ENCODE measurements at places on chromosomes 5 and 9.

GRCh38 chr5:153276151-153276550 is 214.3 kb upstream of the GRIA1 start:
- peak; percentile 0 for DNase-seq

- peak; percentile 74 for DNase-seq
These were observed 12.1 kb downstream of the OR2V2 start for GRCh38 chr5:181159286-181160151.

GRCh38 chr9:10127867-10128266 is 484.9 kb downstream of the PTPRD start:
- DNase-seq = no peak

- no peak for DNase-seq
These were observed 16.3 kb downstream of the GPR151 start for GRCh38 chr5:146499680-146500079.

DNA sequence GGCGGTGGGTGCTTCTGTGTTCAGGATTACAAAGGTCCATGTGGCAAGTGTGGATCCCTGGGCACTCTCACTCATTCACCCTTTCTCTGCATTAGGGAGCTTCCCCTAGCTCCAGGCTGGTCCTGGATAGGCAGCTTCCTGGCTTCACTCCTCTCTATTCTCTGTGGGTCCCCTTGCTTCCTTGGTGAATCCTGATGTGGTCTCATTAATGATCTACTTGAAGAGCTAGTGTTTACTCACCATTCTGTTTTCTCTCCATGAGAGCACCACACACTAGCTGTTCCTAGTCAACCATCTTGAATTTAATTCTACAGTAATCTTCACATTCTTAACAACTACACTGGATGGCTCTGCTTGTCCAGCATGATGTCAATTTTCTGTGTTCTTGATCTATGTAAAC is 90.0 kb upstream of the PLPPR1 start:
- DNase-seq = no peak

DNA sequence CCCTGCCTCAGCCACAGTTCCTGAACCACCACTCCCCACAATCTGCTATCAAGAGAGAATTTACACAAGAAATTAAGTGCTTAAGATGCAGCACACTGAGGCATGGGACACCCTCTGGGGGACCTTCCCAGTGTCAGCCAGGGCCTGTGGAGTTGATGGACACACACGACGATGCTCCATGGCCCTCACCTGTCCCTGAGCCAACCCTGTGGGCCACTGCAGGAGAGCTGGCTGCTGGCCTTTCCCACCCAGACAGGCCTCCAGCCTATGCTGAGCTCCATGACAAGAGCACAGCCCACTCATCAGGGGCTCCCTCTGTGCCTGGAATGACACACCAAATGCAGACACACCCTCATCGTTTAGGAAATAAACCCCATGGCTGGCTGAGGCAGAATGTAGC is 124.6 kb downstream of the ADAMTS16 start:
- no peak for DNase-seq

DNA sequence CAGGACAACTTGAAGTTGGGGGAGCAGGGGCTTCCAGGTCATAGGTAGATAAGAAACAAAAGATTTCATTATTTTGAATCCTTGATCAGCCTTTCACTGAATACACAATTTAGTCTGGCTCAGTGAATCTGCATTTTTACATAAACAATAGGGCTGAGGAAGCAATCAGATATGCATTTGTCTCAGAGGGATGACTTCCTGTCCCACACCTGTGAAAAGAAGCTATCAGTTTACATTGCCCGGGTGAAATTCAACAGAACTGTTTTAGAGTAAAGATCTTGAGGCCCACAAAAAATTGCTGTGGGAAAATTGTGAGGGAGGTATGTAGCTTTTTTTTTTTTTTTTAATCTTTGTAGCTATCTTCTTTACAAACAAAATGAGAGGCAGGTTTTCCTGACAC is 38.3 kb downstream of the DNAJB5 start:
- no peak for DNase-seq

- DNase-seq = no peak
These were observed 181.9 kb downstream of the ZNF462 start for GRCh38 chr9:107044872-107045271.

GRCh38 chr5:180830253-180831138 is 27.9 kb upstream of the MGAT1 start:
- DNase-seq = no peak

- no peak for DNase-seq
These were observed 158.1 kb downstream of the LPAR1 start for GRCh38 chr9:110880189-110880588.
